ENCODE measurements at places on chromosomes 4 and X.

- DNase-seq, result no peak
Observed at GRCh38 chr4:127018381-127018780, 614.4 kb upstream of the INTU start.

DNA sequence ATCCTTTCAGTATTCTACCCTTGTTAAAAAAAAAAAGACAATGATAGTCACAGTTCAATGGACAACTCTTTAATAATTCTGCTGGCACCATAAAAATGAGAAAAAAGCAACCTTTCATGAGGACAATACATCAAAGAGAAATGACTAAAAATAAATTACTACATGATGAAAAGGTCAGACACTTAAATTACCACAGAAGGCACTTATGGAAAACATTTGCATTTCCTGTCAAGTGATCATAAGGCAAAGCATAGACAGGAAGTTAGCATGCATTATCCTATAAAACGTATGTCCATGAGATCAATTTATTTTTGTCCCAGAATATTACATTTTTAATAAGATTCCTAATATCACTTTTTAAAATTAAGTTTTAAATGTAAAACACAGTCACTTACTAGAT is 303.8 kb downstream of the SPOCK3 start:
- DNase-seq, result no peak

- DNase-seq, result no peak
Observed at GRCh38 chr4:161252520-161253141, 911.2 kb downstream of the FSTL5 start.

DNA sequence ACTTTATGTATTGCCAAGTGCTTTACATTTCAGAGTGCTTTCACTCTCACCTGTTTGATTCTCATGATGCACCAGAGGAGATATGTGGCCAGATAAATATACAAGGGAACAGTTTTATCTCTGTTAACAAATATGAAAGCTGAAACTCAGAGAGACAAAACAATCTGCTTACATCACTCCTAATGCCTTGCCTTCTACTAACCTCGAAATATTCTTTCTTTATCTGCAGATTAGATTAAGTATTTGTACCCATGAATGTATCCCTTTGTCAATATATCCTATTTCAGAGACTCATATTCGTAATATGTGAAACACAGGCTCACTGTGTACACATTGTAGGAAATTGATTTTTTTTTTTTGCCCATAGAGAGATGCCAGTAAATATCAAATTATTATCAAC is 178.1 kb downstream of the NWD2 start:
- no peak for DNase-seq

DNA sequence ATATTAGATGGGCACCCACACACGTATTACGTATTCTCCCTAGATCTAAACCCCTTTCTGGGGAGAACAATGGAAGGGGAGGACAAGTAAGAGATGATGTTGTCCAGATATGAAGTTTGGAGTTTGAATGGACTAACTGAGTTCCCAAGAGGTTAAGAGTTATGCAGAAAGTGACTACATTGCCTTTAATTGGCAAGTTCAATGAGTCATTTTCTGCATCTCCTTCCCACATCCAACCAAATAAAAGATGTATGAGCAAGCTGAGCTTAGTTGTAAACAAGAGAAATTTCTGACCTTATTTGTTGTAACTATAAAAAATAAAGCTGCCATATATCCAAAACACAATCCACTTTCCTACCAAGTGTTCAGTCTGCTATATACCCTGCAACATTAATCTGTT is 50.5 kb downstream of the TIGD2 start:
- no peak for DNase-seq

- DNase-seq, result no peak
Observed at GRCh38 chr4:978957-979701, 5.8 kb upstream of the DGKQ start.

- no peak for DNase-seq
Observed at GRCh38 chrX:10833299-10834169, 213.1 kb upstream of the MID1 start.

- no peak for DNase-seq
Observed at GRCh38 chr4:110904435-110905065, 281.7 kb upstream of the PITX2 start.

- no peak for DNase-seq
Observed at GRCh38 chr4:59837751-59838150, 1362.4 kb upstream of the ADGRL3 start.

- DNase-seq, result no peak
Observed at GRCh38 chrX:36898301-36898700, 109.9 kb upstream of the FAM47C start.

GRCh38 chr4:162075726-162076125 is 88.1 kb downstream of the FSTL5 start:
- no peak for DNase-seq

DNA sequence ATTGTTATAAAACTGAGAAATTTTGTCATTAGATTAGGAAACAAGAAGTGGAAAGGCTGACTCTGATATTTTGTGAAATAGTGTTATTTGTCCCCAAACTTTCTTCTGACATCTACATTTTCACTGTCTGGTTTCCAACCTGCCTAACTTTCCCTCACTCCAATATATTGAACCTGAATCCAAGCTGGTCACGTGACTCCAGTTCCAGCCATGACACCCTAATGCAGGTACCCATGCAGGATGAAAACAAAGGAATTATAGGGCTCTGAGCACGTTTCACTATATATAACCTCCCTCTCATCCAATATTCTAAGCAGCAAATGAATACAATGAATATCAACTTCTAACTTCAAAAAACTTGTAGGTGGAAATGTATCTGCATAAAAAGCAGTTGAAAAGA is 231.6 kb downstream of the TLL1 start:
- DNase-seq, result no peak

- no peak for DNase-seq
Observed at GRCh38 chr4:52103319-52103718, 52.2 kb downstream of the SPATA18 start.

GRCh38 chr4:140096483-140096861 is 57.5 kb downstream of the MAML3 start:
- DNase-seq, result no peak

DNA sequence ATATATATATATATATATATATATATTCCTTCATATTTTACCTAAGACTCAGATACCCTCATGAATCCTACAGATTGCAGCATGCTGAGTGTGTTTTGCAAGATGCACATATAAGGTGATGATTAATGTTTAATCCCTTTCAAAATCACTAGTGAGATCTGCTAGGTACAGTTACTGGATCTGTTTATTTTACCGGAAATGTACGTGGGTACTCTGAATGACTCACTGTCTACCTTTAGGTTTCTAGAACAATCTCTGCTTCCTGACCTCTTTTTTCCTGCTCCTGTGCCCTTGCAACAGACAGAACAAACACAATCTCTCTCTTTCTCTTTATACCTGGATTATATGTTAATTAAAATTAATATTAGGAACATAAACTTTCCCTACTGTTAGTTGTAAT is 379.6 kb downstream of the FAM133A start:
- DNase-seq, result no peak

DNA sequence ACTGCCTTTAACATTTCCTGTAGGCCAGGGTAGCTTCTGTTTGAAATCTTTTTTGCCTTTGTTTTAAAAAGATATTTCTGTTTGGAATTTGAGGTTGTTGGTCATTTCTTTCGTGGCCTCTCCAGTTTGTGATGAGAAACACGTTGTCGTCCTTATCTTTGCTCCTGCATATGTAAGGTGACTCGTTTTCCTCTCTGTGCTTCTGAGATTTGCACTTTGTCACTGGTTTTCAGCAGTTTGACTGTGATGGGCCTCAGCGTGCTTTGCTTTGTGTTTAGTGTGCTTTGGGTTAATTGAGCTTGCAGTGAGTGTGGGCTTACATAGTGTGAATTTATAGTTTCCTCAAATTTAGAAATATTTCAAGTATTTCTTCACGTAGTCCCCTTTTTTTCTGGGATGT is 81.5 kb downstream of the FAM193A start:
- DNase-seq, result no peak

DNA sequence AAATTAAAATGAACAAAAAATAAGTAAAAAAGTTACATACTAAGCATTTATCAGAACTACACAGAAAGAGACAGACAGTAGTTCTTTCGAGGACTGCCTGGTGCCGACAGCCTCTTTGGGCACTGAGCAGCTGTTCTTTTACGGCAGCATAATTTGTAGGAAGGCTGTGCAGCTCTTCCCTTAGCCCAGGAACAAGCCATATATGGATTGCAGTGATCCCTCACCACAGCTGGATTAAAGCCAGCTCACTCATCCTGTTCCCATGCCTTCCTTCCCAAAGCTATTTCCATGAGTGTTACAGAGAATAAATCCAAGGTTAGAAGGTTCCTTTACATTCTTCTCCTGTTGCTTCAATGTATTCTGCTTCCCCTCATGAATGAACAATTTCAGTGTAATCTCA is 71.7 kb downstream of the DDX60L start:
- DNase-seq, result no peak

GRCh38 chr4:74855879-74856278 is 61.6 kb upstream of the BTC start:
- no peak for DNase-seq

Measured in cerebellar nuclear complex (tissue), 1 donor.